Pancreas (tissue), 10 donors: ENCODE measurements at places on chromosomes 7 and 10. TPM values are rescaled to one million over a fixed set of nuclear protein-coding genes. Genes with fewer than 3 reads are reported as not detected.

Gene HYAL4
- total RNA-seq, result not detected

Gene TMEM72
- 2.2 TPM for total RNA-seq

Gene ZNF479
- total RNA-seq, result not detected

Gene NOS3
- total RNA-seq, result 3.0 TPM

Gene PTF1A
- 48.9 TPM for total RNA-seq

Gene ZNF804B
- total RNA-seq, result 0.41 TPM

Gene AKR1B1
- 21.6 TPM for total RNA-seq

Gene INTS1
- total RNA-seq, result 62.5 TPM

Gene GHRHR
- not detected for total RNA-seq

Gene CLDN3
- total RNA-seq, result 54.9 TPM

Gene CARD11
- total RNA-seq, result 5.3 TPM

Gene WDFY4
- 8.4 TPM for total RNA-seq

DNA sequence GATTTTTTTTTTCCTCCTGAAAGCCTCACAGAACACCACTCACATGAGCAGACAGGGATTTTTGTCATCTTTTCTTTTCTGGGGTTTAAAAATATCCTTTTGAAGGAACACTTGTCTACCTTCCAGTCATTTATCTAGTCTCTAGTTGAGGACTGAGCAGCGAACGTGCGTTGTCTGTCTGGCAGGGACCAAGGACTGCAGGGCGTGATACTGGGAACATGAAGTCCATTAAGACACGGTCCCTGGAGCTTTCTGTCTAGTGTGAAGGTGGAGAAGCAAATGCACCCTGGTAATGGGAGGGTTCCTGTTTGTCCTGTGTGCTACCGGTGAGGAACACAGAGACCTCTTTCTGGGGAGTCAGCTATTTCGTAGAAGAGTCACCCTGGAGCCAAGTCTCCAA is 207.4 kb downstream of the TMEM178B start:
- DNase-seq, result no peak
- H3K27me3 ChIP-seq, result no peaks in the 10 kb centered on the region
- H3K4me1 ChIP-seq, result no peaks in the 10 kb centered on the region
- no peaks in the 10 kb centered on the region for H3K36me3 ChIP-seq
- H3K27ac ChIP-seq, result no peak overlapping the region
- H3K4me3 ChIP-seq, result no peak overlapping the region

DNA sequence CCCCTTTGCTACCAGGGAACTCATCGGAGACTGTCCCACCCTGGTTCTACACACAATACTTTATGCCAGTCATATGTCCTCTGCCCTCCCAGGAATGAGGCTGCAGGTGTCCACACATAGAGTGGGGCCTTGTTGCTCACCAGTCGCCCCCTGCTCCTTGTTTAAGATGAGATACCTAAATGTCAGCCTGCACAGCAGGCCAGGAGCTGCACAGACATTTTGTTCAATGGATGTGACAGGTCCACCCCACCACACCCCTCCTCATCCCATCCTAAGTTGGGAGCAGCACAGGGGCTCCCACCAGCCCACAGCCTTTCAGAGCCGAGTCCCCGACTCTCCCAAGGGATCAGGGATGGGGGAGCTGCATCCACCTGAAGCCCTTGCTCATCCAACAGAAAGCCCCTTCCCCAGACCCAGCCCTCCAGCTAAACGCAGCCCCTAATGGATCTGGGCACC is 6.2 kb upstream of the GRID1 start:
- no peaks in the 10 kb centered on the region for H3K36me3 ChIP-seq
- no peaks in the 10 kb centered on the region for H3K4me1 ChIP-seq
- H3K27ac ChIP-seq, result no peak overlapping the region
- H3K4me3 ChIP-seq, result no peak overlapping the region

DNA sequence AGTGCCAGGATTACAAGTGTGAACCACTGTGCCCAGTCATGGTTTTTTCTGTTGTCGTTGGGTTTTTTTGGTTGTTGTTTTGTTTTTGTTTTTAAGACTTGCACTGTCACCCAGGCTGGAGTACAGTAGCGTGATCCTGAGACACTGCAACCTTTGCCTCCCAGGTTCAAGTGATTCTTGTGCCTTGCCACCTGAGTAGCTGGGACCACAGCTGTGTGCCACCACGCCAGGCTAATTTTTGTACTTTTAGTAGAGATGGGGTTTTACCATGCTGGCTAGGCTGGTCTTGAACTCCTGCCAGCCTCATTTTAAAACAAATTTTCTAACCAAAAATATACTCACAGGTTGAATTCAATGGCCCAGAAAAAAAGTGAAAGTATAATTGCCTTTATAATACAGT is 174.1 kb downstream of the AHR start:
- H3K27me3 ChIP-seq, result no peaks in the 10 kb centered on the region
- no peak for DNase-seq
- H3K4me3 ChIP-seq, result no peak overlapping the region
- H3K27ac ChIP-seq, result no peak overlapping the region
- H3K36me3 ChIP-seq, result no peaks in the 10 kb centered on the region

GRCh38 chr10:100653957-100654781 is 91.2 kb upstream of the PAX2 start:
- H3K27ac ChIP-seq, result no peak overlapping the region
- DNase-seq, result no peak
- no peaks in the 10 kb centered on the region for H3K36me3 ChIP-seq
- peaks cover 4% of the 10 kb centered on the region for H3K4me1 ChIP-seq
- H3K27me3 ChIP-seq, result peaks cover 40% of the 10 kb centered on the region

DNA sequence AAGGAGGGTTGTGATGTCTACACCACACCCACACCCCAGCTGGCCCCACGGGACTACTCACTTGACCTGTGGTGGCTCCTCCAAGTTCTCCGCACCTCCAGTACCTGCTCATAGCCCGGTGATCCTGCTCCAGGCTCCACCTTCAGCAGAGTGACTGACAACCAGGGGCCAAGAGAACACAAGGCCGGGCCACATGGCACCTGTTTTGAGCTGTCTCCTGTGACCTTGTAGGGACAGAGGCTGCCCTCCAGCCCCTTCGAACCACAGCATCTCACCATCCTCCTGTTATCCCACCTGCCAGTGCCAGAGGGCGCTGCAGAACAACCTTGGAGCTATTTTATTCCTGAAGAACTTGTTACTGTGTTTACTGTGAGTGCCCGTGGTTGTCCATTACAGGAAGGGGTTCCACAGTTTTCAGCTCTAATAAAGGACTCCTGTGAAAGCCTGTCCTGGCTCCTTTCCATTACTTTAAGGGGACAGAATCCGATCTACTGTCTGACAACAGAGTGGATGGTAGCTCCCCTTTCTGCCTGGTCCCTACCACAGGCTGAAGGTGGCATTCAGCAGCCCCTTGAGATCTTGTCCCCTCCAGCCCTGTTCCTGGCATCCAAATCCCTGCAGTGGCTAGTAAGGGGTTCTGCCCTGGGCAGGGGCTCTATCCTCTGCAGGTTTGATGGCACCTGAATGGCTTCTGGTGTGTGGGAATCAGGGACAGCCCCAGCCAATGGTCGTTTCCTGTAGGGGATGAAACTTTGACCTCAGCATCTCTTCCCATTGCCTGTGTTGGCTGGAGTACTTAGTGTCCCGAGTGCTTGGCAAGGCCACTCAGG is 50.8 kb downstream of the C10orf120 start:
- H3K36me3 ChIP-seq, result no peaks in the 10 kb centered on the region
- H3K4me1 ChIP-seq, result peaks cover 6% of the 10 kb centered on the region
- no peaks in the 10 kb centered on the region for H3K27me3 ChIP-seq
- peak; percentile 72 for DNase-seq
- H3K27ac ChIP-seq, result no peak overlapping the region

- H3K4me3 ChIP-seq, result no peak overlapping the region
- no peak for DNase-seq
- no peaks in the 10 kb centered on the region for H3K27me3 ChIP-seq
- H3K27ac ChIP-seq, result no peak overlapping the region
These were observed 15.0 kb downstream of the HTRA1 start for GRCh38 chr10:122476333-122476695.

DNA sequence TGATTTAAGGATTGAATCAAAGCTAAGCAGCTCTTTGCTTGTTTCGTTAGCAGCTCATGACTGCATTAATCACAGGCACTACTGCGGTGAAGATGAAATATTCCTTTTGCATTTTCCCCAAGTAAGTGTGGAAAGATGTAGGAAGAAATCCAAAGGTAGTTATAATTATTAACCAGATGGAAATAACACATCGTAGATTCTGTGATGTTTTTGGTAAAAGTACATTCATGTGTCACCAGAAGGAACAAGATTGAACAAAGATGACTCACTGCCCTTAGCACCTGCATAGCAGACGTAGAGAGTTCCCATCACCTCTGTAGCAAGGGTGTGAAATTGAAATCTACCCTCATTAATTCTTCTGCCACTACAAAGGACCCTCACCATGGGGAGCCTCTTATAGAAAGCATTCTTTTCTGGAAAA is 37.1 kb downstream of the SMURF1 start:
- DNase-seq, result no peak
- no peaks in the 10 kb centered on the region for H3K36me3 ChIP-seq
- no peak overlapping the region for H3K4me3 ChIP-seq
- H3K27me3 ChIP-seq, result no peaks in the 10 kb centered on the region
- peak overlapping the region; percentile 66 for H3K27ac ChIP-seq

- no peaks in the 10 kb centered on the region for H3K27me3 ChIP-seq
- DNase-seq, result no peak
- H3K27ac ChIP-seq, result no peak overlapping the region
- no peaks in the 10 kb centered on the region for H3K36me3 ChIP-seq
- H3K4me3 ChIP-seq, result no peak overlapping the region
- H3K4me1 ChIP-seq, result peaks cover 7% of the 10 kb centered on the region
These were observed 212.2 kb downstream of the PCLO start for GRCh38 chr7:82950436-82950835.

DNA sequence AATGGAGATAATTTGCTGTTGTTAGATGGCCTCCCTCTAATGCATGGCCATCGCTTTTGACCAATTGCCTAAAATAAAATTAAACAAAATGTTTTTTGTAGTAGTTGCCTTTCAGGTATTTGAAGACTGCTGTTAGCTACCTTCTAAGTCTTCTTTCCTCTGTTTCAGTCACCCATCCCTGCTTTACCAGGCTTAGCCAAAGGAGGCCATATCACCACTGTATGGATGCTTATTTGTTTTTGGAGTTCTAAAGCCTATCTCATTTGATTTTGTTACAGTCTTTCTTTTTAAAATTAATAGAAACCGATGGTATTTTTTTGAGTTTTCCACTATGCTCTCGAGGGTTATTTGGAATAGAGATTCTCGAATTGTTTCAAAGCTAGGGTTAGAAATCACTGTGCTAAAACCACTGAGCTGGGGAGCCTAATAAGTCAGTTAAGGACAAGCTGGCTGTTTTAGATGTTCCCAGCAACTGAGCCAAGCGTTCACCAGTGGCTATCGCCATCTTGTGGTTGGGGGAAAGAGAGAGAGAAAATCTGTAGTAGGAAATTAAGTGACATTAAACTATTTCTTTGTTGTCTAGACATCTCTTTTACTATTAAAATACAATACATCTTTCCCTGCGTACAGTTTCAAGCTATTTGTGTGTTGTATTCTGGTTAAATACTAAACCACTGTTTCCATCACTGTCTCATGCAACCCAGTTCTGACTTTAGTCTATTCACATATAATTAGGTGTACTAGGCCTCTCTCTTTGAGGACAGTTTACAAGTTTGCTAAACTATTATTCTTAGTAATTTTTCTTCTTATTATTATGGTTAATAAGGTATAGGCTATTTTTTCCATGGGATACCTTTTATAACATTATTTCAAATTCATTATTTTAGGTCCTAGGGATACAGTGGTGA is 52.2 kb downstream of the GPR158 start:
- no peaks in the 10 kb centered on the region for H3K36me3 ChIP-seq
- H3K4me3 ChIP-seq, result no peak overlapping the region
- H3K27me3 ChIP-seq, result no peaks in the 10 kb centered on the region
- no peak overlapping the region for H3K27ac ChIP-seq
- no peaks in the 10 kb centered on the region for H3K4me1 ChIP-seq
- DNase-seq, result no peak

GRCh38 chr7:16753102-16753931 is at the start of gene TSPAN13:
TSPAN13 (plus strand) TSS chr7:16753755; CDS start chr7:16753968, 213 bp downstream.
- peak; percentile 96 for DNase-seq
- no peaks in the 10 kb centered on the region for H3K36me3 ChIP-seq
- peaks cover 17% of the 10 kb centered on the region for H3K4me1 ChIP-seq
- H3K4me3 ChIP-seq, result peak within 1 kb of the TSS; percentile 70
- no peaks in the 10 kb centered on the region for H3K27me3 ChIP-seq
- peak within 1 kb of the TSS; percentile 79 for H3K27ac ChIP-seq

GRCh38 chr10:118107040-118107439 is 60.3 kb upstream of the RAB11FIP2 start:
- no peak for DNase-seq
- no peaks in the 10 kb centered on the region for H3K27me3 ChIP-seq
- H3K27ac ChIP-seq, result no peak overlapping the region
- H3K4me1 ChIP-seq, result no peaks in the 10 kb centered on the region
- H3K4me3 ChIP-seq, result no peak overlapping the region

GRCh38 chr7:34672430-34672829 is 14.4 kb downstream of the NPSR1 start:
- no peak overlapping the region for H3K27ac ChIP-seq
- H3K4me3 ChIP-seq, result no peak overlapping the region
- no peaks in the 10 kb centered on the region for H3K27me3 ChIP-seq
- DNase-seq, result no peak
- H3K36me3 ChIP-seq, result no peaks in the 10 kb centered on the region

DNA sequence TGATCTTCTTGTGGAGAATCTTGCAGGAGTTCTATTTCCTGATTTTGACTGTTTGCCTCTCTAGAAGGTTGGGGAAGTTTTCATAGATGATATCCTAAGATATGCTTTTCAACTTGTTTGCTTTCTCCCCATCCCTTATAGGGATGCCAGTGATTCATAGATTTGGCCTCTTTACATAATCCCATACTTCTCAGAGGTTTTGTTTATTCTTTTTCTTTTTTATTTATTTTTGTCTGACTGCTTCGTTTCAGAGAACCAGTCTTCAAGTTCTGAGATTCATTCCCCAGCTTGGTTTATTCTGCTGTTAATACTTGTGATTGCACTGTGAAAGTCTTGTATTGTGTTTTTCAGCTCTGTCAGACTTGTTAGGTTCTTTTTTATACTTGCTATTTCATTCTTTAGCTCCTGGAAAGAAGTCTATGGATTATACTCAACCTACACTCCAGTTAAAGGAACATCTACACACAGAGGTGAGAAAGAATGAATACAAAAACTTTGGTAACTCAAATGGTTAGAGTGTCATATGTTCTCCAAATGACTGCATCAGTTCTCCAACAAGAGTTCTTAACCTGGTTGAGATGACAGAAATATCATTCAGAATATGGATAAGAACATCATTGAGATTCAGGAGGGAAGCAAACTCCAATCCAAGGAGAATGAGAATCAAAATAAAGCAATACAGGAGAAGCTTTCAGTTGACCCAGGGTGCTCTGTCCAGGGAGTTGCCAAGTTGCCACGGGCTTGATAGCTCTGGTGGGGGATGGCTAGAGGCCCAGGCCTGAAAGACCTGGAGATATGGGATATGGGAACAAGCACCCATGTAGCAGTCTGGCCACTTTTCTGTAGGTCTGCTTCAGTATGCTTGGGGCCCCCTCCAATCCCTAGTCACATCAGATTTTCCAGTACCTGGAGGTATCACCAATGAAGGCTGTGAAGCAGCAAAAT is 150.3 kb downstream of the AHR start:
- peaks cover 4% of the 10 kb centered on the region for H3K4me1 ChIP-seq
- H3K27me3 ChIP-seq, result no peaks in the 10 kb centered on the region
- no peak overlapping the region for H3K27ac ChIP-seq
- H3K36me3 ChIP-seq, result no peaks in the 10 kb centered on the region
- no peak overlapping the region for H3K4me3 ChIP-seq
- DNase-seq, result no peak

- no peak for DNase-seq
- H3K4me3 ChIP-seq, result no peak overlapping the region
- H3K27me3 ChIP-seq, result no peaks in the 10 kb centered on the region
- no peaks in the 10 kb centered on the region for H3K36me3 ChIP-seq
- no peaks in the 10 kb centered on the region for H3K4me1 ChIP-seq
These were observed 7.7 kb downstream of the BBS9 start for GRCh38 chr7:33137103-33137502.

GRCh38 chr10:75857269-75857846 is 425.9 kb downstream of the LRMDA start:
- no peaks in the 10 kb centered on the region for H3K27me3 ChIP-seq
- no peak for DNase-seq
- H3K36me3 ChIP-seq, result no peaks in the 10 kb centered on the region
- H3K27ac ChIP-seq, result no peak overlapping the region
- H3K4me3 ChIP-seq, result no peak overlapping the region
